Hindlimb muscle (tissue), 1 donor: ENCODE measurements at places on chromosomes 7 and 10.

GRCh38 chr10:73506491-73506890, 10.7 kb upstream of the PPP3CB start:
- DNase-seq: no peak

- DNase-seq: no peak
Observed at GRCh38 chr10:92972066-92972870, 88.3 kb upstream of the CYP26C1 start.

GRCh38 chr10:48417374-48417773, 110.9 kb downstream of the MAPK8 start:
- DNase-seq: no peak

GRCh38 chr7:128361411-128362379, at the start of gene PRRT4:
Gene PRRT4 (minus strand): TSS chr7:128361690.
- DNase-seq: no peak

DNA sequence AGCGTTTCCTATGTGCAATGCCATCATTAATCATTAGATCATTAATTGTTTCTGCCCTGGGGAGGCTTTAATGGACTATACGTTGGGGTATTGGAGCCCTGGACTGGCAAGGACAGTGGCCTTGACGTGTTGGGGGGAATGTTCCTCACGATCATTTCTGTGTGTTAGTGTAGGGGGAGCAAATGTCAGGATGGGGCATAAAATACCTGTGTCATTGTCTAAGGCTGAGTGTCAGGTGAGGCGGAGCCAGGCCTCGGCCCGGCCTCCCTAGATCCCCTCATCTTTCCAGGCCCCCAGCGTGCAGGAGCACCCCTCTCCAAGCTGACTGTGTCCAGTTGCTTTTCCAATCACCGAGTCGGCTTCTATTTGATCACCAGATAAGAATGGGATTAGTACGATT, 346.4 kb upstream of the SHH start:
- DNase-seq: no peak

GRCh38 chr10:62707810-62708209, 96.7 kb upstream of the ADO start:
- no peak for DNase-seq
